Right renal pelvis (tissue), 4 donors: ENCODE measurements at places on chromosomes 7 and 10. TPM values are rescaled to one million over a fixed set of nuclear protein-coding genes. Genes with fewer than 3 reads are reported as not detected.
A peak's percentile ranks its signal among the peaks of the same experiment; 100 is the strongest.

PDE6C gene
- 0.52 TPM for polyA plus RNA-seq

IMMP2L gene
- polyA plus RNA-seq, result 45.3 TPM

TET1 gene
- polyA plus RNA-seq, result 11.5 TPM

CYP2W1 gene
- polyA plus RNA-seq, result 3.0 TPM

FANK1 gene
- polyA plus RNA-seq, result 7.1 TPM

DNA sequence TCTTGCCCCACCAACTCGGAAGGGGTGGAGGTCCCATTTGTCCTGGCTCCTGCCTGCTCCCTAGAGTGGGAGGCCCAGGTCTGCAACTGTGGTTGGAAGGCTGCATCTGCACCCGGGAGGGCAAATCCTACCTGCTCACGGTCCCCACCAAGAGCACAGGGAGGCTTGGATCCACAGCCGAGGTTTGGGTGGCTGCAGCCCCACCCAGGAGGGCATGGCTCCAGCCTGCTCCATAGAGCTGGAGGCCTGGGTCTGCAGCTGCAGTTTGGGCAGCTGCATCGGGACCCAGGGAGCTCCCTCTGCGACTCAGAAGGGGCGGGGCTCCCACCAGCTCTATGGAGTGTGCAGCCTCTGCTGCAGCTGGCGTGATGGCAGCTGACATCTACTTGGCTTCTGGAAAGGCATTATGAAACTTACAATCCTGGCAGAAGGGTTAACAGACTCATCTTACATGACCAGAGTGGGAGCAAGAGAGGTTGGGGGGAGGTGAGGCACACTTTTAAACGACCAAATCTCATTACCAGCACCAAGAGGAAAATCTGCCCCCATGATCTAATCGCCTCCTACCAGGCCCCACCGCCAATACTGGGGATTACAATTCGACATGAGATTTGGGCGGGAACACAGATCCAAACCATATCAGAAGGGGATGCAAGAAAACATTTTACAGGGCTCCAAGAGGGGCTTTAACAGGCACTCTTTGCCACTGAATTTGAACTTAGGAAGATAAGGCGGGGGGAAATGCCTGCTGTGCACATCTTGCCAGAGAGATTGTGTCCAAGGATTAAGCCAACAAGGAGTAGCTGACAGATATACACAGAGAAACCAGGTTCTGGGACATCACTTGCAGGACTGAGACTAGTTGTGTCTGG, 8.2 kb upstream of the BLVRA start:
- no peak for DNase-seq

DNA sequence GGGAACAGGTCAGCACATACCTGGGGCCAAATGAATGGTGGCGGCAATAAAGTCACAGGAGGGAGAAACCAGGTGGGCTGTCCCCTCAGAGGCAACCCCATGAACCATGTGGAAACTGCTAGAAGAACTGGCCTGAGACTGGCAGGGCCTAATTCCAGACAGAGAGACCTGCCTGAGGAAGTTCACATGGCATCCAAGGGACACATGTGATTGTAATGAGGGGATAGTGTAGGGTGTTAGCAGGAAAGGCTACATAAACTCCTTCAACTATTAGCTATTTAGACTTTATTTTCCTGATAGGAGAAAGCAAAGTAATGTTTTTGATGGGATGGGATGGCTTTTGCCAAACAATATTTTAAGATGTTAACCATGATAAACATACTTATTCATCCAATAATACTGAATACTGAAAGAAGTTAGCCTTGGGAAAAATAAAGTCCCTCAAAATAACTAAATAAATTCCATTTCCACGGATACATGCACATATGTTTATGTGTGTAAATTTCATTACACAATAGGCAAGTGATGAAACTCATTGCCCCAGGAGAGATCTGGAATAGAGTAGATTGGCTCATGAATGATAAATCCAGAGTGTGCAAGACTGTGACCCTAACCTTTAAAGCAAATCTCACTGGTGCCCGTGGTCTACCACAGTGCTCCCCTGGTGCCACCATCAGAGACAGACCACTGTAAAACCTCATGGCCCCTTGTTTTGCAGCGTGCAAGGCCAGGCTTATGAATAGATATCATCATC, 137.0 kb downstream of the NRF1 start:
- no peak for DNase-seq

DNA sequence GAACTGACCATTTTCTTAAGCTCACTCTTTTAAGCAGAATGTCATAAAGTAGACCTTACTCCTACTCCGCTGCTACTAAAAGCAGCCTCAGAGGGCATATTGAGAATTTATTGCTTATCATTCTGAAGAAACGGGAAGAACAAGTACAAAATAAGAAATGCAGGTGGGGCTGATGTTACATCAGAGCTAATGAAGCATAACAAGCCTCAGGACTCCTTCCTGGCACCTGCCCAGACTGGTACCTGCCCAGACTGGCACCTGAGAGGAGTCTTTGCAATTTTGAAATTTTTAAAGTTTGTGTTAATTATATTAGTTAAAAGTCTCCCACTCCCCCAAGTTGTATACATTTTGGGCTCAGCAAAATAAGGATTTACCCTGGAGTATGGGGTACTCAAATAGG, 162.4 kb downstream of the SEMA3E start:
- no peak for DNase-seq

DNA sequence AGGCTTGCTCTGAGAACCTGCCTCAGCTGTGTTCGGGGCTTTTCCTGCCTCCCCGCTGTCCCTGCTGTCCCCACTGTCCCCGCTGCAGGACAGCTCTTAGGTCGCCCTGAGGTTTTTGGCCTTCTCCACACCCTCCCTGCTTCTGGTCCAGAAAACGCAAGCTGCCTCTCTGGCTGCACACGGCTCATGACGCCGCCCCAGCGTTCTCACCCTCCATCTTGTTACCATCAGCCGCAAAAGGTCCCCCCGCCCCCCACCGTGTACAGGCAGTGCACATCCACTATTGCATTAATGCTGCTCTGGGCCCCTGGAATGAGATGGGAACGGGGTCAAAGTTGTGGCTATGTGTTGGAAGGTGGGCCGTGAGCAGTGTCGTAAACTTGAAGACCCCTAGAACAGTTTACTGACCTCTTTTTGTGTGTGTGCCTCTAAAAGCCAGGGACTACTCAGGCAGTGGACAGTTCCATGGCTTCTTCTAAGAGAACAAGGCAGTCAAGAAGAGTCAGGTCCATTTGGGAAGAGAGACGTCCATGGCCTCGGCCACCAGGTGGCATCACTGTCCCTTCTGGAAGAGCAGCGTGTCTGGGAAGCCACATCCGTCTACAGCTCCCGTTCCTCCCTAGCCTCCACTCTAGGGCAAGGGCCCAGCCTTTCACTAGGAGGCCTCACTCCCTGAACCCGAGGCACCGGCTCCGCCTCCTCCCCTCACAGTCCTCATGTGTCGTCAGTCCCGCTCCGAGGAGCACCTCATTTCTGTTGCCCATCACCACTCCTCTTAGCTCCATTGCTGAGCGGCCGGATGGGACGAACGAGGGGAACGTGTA, 38.5 kb upstream of the MKRN1 start:
- peak; percentile 80 for DNase-seq

- no peak for DNase-seq
These were observed 83.2 kb downstream of the SLC16A9 start for GRCh38 chr10:59626523-59626869.

DNA sequence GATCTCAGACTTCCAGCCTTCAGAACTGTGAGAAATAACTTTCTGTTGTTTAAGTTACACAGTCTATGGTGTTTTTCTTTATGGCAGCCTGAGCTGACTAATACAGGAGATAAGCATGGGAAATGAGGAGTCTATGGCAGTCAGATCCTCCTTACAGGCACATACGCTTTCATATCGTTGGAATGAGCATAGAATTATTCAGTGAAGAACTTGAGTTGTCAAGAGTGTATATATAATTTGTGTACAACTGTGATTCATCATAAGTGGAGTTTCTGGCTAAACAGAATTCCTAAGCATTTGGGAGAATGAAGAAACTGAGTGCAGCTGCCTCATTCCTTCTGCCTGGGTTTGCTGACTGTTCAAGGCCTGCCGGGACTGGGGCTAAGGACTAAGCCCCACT, 516.7 kb downstream of the ADRA2A start:
- no peak for DNase-seq

- DNase-seq, result no peak
These were observed 690.5 kb upstream of the LRRN3 start for GRCh38 chr7:110400411-110400810.
